ENCODE measurements at places on chromosomes 5 and 9.

- no peak for DNase-seq
These were observed 11.2 kb upstream of the ZCCHC9 start for GRCh38 chr5:81290146-81290545.

DNA sequence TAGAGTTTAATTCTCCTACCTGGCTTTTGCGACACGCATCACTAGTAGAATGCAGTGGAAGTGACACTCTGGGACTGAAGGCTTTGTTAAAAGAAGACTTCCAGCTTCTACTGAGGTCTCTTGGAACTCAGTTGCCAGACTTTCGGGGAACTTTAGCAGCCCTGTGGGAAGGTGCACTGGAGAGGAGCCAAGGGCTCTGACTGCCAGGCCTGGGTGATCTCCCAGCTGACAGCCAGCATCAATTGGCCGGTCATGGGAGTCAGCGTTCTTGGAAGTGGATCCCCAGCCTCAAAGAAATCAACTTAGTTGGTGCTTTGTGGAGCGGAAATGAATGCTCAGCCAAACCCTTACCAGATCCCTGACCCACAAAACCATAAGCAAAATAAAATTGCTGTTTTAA lies 87.1 kb downstream of the OSTF1 start:
- no peak for DNase-seq

DNA sequence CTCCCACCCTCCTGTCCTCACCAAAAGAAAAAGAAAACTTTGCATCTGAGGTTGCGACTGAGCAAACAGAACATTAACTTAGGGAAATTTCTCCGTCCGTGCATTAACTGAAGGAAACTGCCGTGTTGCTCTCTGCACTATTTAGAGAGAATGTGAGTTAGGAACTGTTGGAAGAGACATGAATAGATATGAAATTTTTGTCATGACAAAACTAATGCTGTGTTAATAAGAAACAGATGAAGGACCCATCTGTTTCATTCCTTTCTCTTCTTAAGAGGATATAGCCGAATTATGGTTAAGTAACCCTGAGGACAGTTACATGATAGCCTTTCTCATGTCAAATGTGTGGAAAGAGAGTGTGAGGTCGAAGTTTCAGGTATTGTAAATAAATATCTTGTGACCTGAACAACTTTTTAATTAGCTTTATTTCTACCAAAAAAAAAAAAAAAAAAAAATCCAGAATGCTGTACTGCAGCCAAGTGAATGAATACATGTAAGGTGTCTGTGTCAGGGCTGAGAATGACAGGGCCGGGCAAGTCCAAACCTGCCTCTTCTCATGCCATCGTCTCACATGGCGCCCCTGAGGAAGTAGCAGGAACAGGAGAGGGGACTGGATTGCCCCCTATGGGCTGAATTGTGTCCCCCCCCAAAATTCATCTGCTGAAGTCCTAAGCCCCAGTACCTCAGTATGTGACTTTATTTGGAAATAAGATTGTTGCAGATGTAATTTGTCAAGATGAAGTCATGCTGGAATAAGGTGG lies 35.6 kb upstream of the ANKRD33B start:
- DNase-seq, result no peak

DNA sequence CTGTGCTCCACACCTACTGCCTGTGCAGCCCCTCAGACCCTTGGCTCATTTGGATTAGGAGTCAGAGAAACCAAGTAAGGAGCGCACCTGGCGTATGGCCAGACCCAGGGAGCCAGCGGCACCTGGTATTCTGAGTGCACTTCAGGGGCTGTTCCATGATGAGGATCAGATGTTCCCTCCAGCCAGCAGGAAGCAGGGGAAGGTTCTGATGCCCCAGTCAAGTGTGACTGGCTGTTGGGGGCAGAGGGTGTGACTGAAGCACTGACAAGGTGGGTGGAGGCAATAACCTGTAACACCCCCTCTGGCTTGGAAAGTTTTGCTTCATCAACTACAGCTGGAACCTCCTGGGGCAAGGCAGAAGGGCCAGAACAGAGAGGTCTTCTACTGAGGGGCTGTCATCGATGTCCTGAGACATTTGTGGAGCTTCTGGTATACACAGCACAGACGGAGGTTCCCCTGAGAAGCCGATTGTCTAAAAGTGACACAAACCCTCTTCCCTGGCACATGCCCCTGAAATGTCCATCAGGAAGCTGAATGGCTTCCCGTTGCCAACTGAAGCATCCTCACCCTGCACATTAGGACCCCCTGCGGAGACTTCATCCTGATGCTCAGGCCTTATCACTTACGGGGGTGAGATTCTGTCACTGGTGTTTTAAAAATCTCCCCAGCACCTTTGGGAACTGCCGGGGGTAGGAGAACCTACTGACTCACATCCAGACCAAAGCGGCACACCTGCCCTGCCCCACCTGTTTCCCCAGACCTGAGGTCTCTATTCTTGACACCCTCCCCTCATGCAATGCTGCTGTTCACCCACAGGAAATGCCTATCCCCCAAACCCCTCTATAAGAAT lies 21.1 kb downstream of the TRAF1 start:
- DNase-seq, result no peak

GRCh38 chr9:133275105-133276000 lies at the start of gene ABO:
Gene ABO (minus strand): TSS chr9:133275201.
- DNase-seq, result no peak

- no peak for DNase-seq
These were observed 203.1 kb downstream of the PIK3R1 start for GRCh38 chr5:68418680-68419079.

GRCh38 chr5:153952893-153953292 lies 85.8 kb downstream of the FAM114A2 start:
- no peak for DNase-seq

GRCh38 chr5:90056911-90057705 lies 352.4 kb downstream of the CETN3 start:
- DNase-seq, result no peak

- DNase-seq, result no peak
These were observed 81.9 kb downstream of the APBA1 start for GRCh38 chr9:69590266-69590665.

DNA sequence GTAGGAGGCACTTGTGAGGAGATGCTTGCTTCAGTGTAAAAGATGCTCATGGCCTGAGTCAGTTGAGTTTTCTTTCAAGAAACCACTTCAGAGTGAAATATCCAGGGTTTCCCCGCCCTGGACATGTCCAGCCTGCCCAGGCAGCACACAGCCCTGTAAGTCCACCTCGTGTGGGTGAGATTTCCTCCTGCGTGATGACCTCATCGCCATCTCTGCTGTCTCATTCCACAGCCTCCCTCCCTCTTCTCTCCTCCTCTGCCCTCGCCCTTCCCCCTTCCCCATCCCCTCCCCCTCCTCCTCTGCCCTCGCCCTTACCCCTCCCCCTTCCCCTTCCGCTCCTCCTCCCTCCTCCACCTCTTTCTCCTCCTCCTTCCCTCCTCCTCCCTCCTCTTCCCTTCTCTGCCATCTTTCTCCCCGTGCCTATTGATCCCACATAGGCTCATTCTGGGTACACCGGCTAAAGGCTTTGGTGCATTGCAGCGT lies 34.0 kb upstream of the NCS1 start:
- DNase-seq, result no peak

DNA sequence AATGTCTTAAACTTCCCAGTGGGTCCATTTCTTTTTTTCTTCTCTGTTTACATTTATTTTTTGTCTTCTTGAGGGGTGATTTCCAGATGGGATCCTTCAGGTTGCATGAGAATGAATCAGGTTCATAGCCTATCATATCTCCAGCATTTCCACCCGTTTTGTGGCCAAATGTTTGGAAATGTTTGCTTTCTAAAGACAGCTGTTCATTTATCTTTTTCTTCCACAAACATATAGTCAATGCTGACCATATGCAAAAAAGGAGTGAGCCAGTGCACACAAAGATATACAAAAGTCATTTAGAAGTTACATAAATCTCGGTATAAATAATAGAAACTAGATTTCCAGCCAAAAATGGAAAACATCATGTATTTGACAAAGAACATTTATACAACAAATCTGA lies 71.6 kb upstream of the STC2 start:
- DNase-seq, result no peak

- DNase-seq, result no peak
These were observed 461.3 kb downstream of the TMEM232 start for GRCh38 chr5:110265162-110265561.

- DNase-seq, result no peak
These were observed 378.8 kb upstream of the TLE4 start for GRCh38 chr9:79193001-79193400.

- DNase-seq, result no peak
These were observed 20.1 kb downstream of the ZNF462 start for GRCh38 chr9:106883030-106883429.

GRCh38 chr5:125497651-125498050 lies 751.2 kb upstream of the ZNF608 start:
- no peak for DNase-seq

- no peak for DNase-seq
These were observed 74.0 kb upstream of the SLC25A51 start for GRCh38 chr9:37977851-37978480.

DNA sequence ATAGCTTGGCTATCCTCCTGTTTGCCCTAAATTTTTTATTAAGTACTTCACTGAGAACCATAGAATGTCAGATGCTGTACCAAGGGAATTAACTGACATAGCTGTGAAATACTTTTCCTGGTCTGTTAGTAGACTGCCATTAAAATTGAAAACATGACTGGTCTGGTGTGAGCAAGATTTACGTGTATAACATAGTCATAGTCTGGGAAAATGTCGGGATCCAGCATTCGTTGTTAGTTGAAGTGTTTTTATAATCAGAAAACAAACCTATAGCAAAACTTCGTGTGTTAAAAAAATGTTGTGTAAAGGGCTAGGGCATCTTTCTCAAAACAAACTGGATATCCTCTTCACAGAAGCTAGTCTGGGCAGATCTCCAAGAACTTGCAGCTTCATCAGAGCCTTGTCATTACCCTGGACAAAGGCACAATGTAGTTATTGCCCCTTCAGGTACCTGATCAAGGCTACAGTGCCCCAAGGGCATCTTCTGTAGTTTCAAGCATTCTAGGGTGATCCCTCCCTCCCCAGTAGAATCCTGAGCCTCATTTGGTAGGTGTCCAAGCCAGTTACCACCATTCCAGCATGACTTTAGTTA lies 454.2 kb upstream of the SGCD start:
- no peak for DNase-seq

DNA sequence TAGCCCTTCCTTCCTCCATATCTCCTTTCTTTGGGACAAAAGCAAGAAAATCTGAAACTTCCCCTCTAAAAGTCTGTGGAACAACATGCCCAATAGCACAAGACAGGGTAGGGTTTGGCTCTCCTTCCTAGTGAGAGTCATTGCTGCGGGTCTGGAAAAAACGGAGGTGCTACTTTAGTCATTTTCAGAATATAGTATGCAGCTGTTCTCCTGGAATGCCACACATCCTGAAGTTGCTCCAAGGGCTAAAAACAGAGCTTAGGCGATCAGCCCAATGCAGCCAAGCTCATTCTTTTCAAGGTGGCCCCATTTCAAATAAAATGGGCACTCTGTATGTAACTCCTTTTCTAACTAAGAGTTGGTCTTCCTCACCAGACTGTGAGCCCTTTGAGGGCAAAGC lies 39.5 kb upstream of the MYOT start:
- no peak for DNase-seq

DNA sequence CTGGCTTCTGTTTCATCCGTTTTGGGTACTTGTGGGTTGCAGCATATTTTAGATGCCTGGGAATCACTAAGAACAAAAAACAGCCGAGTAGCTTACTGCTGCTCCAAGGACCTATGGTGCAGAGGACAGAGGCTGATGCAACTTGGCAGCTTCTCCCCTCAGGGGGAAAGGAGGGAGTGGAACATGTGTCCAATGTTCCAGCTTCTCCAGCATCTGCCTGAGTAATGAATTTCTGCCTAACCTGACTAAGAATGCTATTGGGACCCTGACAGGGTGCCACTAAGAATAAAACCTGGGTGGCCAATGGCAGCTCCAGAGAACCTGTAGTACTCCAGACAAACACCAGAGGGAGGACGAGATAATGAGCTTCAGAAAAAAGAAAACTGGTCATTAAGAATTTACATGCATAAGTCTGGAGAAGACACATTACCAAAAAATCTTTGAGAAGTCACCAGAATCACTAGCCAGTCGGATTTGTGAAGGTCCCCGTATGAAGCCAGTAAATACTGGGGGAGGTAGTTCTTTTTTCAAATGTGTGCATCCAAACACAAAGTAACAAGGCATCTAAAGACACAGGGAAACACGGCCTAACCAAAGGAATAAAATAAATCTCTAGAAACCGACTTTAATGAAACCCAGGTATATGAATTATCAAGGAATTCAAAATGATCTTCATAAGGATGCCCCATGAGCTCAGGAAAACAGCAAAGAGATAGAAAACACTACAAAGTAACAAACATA lies 293.5 kb downstream of the HINT1 start:
- DNase-seq, result peak; percentile 35

- DNase-seq, result no peak
These were observed 911 bp upstream of the PIK3R1 start for GRCh38 chr5:68214482-68215207.

- DNase-seq, result no peak
These were observed 26.9 kb downstream of the GOLPH3 start for GRCh38 chr5:32147236-32147635.

GRCh38 chr9:125467116-125467740 lies 205.6 kb downstream of the GAPVD1 start:
- DNase-seq, result no peak

- DNase-seq, result no peak
These were observed 386.9 kb upstream of the TLE4 start for GRCh38 chr9:79184831-79185230.

- no peak for DNase-seq
These were observed 57.2 kb downstream of the ELAVL2 start for GRCh38 chr9:23768861-23769260.

GRCh38 chr9:71854811-71855210 lies 56.2 kb downstream of the ABHD17B start:
- DNase-seq, result no peak

DNA sequence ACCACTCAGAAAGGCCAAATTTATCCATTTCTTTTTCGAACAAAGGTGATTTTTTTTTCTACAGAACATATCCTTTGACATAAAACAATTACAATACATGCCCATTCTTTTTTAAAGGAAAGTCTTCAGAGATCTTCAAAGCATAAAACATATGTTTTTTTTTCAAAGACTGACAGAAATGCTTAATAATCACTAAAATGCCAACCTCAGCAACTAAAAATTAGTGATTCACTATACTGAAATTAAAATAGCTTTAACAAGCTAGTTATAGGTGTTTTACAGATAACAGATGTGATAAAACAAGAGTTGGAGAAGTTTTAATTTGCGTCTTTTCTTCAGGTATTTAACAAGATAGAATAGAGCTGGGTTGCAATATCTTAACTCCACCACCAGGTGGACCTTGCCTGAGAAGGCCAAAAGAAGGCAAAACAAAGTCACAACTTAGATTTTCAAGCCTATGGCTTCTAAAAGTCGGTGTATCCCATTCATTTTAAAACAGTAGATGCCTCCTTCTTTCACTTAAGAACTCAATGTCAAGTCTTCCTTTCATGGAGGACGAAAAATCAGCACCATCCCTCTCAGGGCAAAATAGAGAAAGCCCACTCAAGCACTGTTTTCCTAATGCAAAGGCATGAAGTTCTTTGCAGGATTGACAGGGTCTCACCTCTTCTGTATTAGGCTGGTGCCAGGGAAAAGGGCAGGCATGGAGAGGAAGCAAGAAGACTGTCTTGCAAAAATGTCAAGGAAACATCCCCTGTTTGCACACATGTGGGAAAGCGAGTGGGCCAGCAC lies 31.1 kb upstream of the CPLX2 start:
- DNase-seq, result no peak

GRCh38 chr5:171494452-171495121 lies 75.1 kb downstream of the FGF18 start:
- DNase-seq, result no peak
